ENCODE measurements at places on chromosomes 4 and X. TPM values are rescaled to one million over a fixed set of nuclear protein-coding genes. Genes with fewer than 3 reads are reported as not detected.

The SRPX2 gene
- total RNA-seq, result 14.2 TPM

The TAF7L gene
- not detected for total RNA-seq

The ANXA10 gene
- total RNA-seq, result not detected

The VSIG4 gene
- total RNA-seq, result 8.1 TPM

The GAGE1 gene
- total RNA-seq, result not detected

The PRKG2 gene
- 0.48 TPM for total RNA-seq

- no peak for DNase-seq
These were observed 172.2 kb downstream of the GABRB1 start for GRCh38 chr4:47203593-47203992.

GRCh38 chrX:110042496-110042895, 39.6 kb downstream of the TMEM164 start:
- DNase-seq, result no peak

DNA sequence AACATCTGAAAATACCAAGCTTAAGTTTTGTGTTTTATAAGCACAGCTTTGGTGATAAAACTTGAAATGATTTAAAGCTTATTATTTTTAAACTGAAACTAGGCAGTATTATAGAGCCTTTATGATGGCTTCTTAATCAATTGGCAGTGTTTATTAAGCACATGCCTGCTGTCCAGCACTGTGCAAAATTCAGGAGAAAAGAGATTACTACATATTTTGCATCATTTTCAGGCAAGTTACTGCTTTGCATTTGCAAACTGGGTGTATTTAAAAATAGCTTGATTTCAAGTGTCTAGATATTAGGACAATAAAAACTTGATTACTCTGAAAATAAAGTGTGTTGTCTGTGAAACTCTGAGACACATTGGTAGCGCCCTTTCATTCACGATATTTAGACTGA, 126.5 kb downstream of the PDLIM5 start:
- DNase-seq, result no peak

GRCh38 chr4:149370002-149370401, 445.6 kb downstream of the IQCM start:
- no peak for DNase-seq

DNA sequence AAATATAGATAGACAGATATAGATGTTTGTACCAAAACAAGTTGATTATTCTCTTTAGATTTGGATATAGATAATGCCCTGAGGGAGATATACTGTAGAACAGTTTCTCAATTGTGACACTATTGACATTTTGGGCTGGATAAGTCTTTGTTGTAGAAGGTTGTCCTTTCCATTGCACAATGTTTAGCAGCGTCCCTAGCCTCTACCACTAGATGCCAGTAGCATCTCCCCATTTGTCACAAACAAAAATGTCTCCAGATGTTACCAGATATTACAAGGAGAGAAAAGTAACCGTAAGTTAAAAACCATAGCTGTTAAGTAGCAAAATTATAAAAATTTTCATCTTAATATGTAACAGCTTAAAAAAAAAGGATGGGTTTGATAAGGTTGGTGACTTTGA, 2595.3 kb downstream of the ARAP2 start:
- no peak for DNase-seq

DNA sequence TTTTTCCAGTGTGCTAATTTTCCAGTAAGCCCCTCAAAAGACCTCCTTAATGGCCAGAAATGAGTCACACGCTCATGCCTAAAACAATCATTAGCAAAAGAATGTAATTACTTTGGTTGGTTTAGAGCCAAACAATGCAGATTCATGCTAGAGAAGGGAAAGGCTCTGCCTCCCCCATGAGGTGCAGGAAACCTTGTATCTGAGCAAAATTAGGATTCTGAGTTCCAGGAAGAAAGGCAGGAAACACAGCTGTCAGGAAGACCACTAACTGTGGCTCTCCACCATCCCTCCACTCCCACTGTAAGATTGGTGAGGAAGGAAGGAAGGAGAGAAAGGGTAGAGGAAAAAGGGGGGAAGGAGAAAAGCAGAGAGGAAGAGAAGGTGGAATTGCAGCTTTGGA, 104.9 kb upstream of the DHX15 start:
- no peak for DNase-seq

DNA sequence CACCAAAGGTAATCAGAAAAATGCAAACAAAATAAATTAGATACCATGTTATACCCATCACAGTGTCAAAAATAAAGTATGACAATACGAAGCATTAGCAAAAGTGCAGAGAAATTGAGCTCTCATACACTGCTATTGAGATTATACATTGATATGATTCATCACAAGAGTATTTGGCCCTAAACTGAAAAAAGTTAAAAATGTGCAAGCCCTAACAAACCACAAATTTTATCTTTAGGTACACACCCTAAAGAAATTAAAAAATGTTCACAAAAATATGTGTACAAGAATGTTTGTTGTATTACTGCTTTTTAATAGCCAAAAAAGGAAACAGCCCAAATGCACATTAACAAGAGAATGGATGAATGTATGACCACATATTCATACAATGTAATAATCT, 137.9 kb upstream of the MAGEA10 start:
- DNase-seq, result no peak

GRCh38 chr4:109315341-109315740, 12.9 kb upstream of the COL25A1 start:
- DNase-seq, result no peak

DNA sequence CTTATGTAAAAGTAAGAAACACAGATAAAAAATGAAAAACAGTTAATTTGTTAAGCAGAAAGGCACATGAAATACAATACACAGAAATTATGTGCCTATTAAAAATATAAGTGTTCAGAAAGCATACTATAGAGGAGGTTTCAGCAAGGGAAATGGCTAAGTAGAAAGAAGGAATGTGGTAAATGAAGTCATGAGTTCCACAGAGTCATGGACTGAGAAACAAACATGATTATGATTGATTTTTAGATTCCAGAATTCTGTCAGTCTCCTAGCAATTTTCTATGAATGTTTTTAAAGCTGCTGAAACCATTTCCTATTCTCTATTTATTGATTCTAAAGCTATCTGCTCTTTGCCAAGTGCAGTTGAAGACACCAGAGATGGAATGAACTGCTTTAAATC, 1398.4 kb downstream of the ARAP2 start:
- no peak for DNase-seq

DNA sequence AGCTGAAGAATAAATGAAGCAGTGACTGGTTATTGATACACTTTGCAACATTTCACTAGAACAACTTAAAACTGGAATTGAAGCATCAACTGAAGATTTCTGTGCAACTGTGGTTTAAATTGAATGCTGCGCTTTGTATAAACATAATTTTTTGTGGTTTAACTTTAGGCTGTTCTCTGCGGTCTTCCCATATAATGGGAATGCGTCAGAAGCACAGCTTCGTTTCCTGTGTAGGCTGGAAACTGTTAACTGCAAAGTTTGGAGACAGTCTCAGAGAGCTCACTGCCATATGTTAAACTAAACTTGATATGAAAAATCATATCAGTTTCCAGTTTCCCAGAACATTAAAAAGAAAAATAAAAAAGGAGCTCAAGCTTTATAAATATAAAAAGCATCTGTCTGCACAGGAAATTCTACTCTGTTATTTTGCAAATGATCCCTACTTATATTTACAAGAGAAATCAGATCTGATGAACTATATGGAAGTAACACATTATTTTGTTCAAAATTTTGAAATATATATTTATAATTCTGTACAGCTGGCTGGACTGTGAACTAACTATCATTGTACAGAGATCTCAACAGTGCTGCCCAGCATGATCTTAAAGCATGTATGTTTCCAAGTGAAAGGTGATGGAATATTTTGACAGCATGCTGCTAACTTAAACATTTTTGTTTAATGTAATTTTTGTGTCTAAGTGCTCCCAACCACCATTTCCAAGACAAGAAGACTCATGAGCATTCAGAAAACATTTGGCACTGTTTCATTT, 139.9 kb downstream of the NDST3 start:
- DNase-seq, result no peak

DNA sequence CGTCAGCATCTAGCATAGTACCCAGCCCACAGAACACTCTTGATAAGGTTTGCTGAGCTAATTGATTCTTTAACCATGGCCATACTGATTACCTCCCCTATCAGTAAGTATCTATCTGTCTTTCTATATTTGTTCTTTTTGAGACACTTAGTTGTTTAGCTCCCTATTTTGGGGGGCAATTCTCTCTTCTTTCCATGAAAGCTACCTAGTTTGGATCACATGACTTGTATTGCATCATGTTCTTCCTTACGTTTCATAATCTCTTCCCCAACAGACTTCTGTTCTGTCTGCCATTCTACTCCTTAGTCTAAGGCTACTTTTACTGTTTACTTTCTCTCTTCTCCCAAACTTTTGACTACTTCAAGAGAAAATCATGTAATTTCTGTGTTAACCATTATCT, 39.0 kb downstream of the TBC1D19 start:
- no peak for DNase-seq

DNA sequence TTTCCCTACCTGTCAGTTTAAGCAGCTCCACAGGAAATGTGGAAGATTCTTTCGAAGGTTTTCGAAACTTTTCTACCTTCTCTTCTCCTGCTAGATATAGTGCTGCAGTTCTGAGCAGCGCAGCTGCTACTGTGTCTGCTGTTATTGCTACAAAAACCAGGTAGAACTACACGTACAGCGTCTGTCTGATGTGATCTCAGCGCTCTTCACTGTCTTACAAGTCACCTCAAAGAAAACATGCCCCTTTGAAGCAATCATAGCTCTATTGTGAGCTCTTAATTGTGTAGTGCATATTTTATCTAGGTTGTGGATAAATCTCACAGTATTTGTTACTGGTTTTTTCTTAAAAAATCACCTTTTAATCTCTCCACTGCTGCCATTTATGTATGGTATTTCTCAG, 147.6 kb upstream of the BMPR1B start:
- DNase-seq, result no peak

- no peak for DNase-seq
These were observed 71.2 kb downstream of the ZNF518B start for GRCh38 chr4:10385994-10386394.

GRCh38 chr4:168528131-168528949, 31.5 kb downstream of the PALLD start:
- no peak for DNase-seq

DNA sequence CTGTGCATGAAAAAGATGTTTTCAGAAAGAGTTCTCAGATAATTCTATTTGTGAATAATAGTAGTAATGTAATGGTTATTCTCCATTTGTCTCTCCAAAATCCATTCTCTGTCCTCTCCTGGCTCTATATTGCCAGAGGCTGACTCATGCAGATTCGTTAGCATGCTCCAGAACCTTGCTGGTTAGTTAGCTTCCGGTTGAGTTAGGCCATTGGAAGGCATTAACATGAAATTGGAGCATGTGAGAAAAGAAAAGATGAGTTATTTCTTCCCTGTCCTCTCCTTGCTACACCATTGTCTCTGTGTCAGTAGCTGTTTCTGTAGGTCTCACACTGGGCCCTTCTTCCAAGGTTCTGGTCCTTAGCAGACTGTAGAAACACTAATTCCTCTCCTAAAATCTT, 23.5 kb upstream of the PRDM8 start:
- no peak for DNase-seq

DNA sequence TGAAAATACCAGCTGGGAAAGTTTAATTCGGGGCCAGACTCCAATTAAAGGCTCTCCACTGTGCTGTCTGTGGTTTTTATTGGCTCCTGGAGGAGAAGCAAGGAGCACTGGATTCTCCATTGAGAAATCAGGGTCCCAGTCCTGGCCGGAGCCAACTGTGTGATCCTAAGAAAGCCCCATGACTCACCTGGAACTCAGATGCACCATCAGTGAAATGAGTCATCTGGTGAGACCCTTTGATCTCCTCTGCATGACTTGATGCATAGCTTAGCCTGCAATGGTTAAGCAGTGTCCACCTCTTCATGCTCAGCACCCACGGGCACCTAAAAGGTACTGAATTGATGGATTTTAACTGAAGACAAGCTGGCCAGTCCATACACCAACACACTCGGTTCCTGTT, 119.2 kb upstream of the VCX3B start:
- no peak for DNase-seq

- DNase-seq, result no peak
These were observed 209.0 kb downstream of the SCFD2 start for GRCh38 chr4:53156896-53157295.

DNA sequence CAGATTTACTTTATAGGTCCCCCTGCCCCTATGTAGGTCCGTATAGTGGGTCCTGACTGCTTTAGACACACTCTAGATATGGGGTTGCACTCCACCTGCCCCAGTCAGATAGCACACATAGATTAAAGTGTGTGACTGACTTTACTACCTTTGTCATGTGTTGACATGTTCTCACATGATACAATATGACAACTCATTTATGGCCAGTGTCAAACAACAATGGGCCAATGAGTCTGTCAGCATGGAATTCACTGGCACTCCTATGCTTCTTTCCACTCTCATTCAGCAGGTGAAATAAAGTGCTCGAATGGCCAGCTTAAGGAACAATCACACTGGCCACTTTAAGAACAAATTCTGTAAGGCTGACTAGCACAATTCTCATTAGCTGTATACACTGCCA, 23.8 kb upstream of the FMR1NB start:
- no peak for DNase-seq

DNA sequence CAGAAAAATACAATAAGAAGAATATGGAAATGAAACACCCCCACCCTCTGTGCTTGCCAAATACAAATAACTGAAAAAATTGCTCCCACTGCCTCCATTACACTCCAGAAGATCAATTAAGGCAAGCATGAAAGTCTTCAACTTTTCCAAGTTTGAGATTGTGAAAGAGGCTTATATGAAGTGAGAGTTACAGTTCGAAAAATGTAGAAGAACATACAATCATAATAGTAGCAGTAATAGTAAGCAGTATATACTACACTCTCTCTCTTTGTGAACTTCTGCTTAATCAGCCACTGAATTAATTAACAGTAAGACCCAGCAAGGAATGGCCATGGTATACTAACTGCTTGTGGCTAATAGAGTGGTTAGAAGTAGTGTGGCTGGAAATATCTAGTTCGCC, 923.2 kb downstream of the RPA4 start:
- DNase-seq, result no peak

DNA sequence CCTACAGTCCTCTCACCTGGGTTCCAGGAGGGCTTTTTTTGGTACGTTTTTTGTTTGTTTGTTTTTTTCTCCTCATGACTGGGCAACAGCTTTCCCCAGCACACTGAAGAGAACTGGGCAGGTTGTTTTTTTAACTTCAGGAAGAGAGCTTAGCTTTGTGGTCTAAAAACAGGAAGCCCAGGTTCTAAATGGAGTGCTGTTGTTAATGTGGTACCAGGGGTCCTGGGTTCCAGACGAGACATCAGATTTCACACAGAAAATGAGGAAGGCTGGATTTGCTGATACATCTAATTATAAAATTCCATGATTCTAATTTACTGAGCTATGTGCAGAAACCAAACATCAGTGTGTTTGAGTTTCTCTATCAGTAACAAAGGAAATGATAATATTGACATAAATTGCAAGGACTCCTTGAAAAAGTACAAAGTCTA, 4.2 kb downstream of the MYOZ2 start:
- DNase-seq, result no peak

- DNase-seq, result no peak
These were observed 8.0 kb upstream of the HERC5 start for GRCh38 chr4:88448889-88449288.

DNA sequence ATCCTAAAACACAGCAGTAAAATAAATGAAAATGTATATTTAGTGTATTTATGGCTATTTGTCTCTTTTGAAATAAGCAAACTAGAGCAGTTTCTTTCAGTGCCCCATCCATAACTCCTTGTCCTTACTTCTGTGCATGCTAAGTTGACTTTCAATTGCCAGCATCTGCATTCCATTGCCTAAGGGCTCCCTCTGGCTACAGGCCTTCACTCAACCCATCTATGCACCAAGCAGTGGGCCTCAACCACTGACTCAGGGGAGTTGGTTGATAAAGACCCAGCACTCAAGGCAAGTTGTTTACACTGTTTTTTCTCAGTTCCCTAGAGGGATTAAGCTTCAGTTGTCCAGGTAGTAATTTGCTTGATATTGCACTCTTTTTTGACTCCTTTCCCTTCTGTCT, 265.7 kb downstream of the IQCM start:
- no peak for DNase-seq

All from cardiac septum (tissue), 1 donor.